Esophagus muscularis mucosa (tissue), 4 donors: ENCODE measurements at places on chromosomes 2 and 18.

GRCh38 chr2:47297767-47298425, 105.1 kb upstream of the MSH2 start:
- DNase-seq = no peak

DNA sequence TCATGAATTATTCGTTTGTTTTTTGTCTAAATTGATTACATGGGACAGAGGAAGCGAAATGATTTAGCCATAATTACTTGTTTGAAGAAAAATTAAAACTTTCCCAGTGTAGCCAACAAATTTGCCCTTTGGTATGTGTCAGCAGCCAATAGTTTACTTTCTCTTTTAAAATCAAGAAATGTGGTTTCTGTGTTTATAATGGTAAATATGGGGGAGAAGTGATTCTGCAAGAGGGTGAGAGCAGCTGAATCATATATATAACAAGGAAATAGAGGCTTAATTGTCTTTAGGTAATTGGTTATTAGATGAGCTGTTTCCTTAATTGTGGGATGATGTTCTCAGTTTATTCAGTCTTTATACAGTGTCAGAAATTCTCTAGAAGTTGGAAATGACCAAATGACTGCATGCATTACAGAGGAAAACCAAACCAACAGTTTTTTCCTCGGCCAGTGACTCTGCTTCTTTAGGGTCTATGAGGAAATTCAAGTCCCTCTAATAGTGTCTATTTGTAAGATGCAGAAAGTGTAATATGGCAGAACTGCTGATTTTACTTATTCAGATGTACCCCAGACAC, 132.9 kb downstream of the AGPS start:
- no peak for DNase-seq

GRCh38 chr2:146124741-146125140, 1604.8 kb upstream of the ZEB2 start:
- DNase-seq = no peak

- no peak for DNase-seq
These were observed 8.6 kb upstream of the FAHD2A start for GRCh38 chr2:95393901-95394300.
